NB4 (cell line): ENCODE measurements at places on chromosomes 12 and 14.
A peak's percentile ranks its signal among the peaks of the same experiment; 100 is the strongest.

GRCh38 chr14:54252072-54252730 is 144.6 kb upstream of the CDKN3 start:
- no peak for DNase-seq

GRCh38 chr14:101726954-101727302 is 34.6 kb upstream of the PPP2R5C start:
- DNase-seq, result no peak

GRCh38 chr14:26773906-26774593 is 176.2 kb upstream of the NOVA1 start:
- no peak for DNase-seq

GRCh38 chr12:121595520-121595919 is 14.7 kb upstream of the KDM2B start:
- no peak for DNase-seq

GRCh38 chr14:98564541-98564940 is 707.5 kb downstream of the BCL11B start:
- DNase-seq, result no peak

DNA sequence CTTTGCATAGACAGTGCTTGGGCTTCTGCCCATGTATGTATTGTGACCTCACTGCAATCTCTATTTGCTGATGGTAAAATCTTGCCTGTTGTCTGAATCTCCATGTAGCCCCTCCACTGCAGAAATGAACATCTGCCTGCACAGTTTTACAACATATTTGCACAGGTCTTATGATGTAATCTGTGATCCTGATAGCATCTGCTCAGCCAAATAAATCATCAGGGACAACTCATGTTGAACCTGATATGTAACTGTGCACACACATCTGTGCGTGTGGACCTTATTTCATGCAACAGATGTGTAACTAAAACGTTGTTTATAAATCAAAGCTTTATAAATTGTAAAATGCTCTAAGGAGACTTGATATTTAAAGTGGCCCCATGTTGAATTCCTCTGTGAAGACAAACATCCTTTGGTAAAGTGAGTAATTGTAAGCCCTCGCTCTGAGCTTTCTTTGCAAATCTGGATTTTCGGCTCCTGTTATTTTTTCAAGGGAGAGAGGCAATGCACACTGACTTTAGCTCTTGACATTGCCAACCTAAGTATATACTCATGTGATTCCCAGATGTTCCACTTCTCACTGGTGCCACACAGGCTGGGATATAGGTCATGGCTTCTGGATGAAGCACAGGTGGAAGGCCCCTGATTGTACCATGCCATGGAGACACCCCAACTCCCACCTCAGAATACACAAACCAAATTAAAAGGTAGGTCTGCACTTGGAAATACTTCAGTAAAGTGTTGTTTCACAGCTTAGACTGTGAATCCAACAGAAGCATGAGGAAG is 371.3 kb downstream of the GRIN2B start:
- DNase-seq, result no peak

DNA sequence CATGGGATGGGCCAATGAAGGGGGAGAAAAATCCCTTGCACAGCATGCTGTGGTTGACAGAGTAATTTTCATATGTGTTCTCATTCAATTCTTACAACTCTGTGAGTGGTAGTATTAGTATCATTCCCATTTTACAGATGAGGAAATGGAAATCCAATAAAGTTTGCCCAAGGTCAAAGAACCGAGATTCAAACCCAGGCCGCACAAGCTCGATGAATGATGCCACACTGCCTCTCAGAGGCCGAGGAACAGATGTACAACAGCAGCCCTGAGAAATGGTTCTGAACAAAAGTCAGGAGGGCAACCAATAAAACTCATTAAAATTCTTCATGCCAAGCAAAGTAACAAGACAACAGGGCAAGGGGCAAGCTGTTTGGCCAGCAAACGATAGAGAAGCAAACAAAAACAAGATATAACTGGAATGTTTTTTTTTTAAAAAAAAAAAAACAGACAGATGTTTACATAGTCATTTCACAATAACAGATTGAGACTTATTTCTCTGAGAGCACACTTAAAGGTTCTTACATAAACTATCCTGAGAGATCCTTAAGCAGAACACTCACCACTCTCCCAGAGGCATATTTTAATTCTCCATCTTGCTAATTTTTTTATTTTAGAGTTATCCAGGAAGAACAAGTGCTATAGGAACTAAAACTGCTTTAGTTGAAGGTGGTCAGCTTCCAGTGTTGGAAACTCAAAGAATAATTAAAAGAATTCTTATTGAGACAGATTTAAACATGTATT is 85.8 kb downstream of the EXOC5 start:
- peak; percentile 25 for DNase-seq

DNA sequence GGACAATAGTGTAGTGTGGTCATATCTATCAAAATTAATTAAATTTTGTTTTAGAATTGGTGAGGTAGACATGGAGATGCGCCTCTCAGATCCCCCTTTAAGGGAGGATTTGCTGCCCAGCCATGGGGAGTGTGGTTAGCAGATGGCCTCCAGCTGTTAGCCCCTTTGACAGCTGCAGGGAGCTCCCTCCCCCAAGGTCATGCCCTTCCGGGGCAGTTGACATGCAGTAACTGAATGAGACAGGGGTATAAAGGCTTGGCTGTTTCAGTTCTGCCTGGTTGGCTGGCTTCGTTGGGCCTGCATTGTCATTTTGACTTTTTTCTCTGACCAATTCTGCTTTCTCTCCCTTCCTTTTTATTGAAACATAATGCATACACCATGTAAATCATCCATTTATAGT is 291.5 kb upstream of the SRRM4 start:
- DNase-seq, result no peak

- DNase-seq, result no peak
Measured at GRCh38 chr12:94020335-94020734, 128.0 kb upstream of the PLXNC1 start.

GRCh38 chr12:130791629-130792028 is 47.4 kb downstream of the STX2 start:
- no peak for DNase-seq

DNA sequence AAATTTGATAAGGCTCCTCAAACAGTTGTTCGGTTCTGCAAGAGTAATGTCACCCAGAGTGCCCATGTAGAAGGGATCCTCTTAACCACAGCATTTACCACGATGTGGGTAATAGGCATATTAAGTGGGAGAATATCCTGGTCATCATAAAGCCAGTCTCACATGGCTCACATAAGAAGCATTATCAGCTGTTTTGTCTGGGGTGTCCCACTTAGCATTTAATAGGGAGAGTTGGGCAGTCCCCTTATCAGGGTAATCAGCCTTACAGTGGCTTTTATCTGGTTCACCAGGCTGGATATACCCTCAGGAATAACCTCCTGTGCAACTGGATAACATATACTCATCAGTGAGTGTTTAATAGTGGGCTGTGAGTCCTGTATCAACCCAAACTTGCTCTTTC is 12.9 kb upstream of the TMEM263 start:
- no peak for DNase-seq
